ENCODE measurements at places on chromosomes 4 and X.

DNA sequence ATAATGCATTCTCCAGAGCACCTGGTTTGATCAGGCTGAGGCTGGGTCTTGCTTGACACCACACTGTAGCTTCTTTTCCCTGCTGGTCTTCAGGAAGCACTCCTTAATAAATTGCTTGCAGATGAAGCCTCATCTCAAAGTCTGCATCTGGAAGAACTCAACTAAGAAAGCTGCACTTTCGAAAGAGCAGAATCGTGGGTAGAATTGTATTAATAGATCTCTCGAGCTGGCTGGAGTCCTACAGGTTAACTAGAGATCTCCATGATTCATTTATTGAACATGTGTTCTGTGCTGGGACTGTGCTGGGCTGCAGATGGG, 152.7 kb downstream of the STK32B start:
- DNase-seq = no peak

GRCh38 chrX:138504273-138504672, 207.2 kb downstream of the FGF13 start:
- DNase-seq = no peak

- DNase-seq = no peak
Observed at GRCh38 chr4:6451309-6451708, 21.1 kb downstream of the PPP2R2C start.

DNA sequence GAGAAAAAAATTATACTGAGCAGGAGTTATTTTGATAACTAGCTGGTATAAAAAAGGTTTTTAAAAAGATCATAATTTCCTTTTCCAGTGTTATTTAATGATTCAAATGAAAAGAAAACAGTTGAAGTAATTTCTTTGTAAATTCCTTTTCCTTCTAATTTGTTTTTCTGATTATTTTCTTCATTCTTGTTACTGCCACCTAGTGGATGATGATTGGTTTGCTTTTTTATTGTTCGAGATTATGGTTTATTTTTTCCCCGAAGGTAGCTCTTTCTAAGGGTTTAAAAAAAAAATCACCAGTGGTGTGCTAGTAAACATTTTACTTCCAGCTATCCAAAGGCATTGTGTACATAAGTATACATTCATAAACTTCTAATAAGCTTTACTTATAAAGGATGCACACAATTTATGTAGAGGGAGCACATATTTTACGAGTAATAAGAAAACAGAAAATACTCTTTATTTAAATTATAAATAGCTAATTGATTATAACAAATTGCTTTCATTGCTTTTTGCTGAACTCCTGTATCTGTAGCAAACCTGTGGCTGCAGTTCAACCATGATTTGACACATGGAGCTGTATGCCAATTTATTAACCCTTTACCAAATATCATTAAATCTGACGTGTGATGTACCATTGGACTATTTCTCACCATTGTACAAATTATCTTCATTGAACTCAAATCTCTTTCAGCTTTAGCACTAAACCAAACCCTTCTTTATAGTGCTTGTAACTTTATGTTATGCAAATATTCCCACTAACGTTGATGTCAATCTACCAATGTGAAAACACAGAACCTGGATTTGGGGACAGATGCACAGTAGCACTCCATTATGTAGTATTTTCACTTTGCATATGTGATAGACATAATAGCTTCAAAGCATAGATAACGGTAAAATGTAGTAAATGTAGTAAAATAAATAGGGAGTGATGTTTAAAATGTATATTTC, 97.8 kb upstream of the ANK2 start:
- DNase-seq = no peak

GRCh38 chr4:31984872-31985271, 1264.7 kb downstream of the PCDH7 start:
- no peak for DNase-seq

- DNase-seq = no peak
Observed at GRCh38 chr4:110510955-110511544, 35.1 kb downstream of the ENPEP start.

DNA sequence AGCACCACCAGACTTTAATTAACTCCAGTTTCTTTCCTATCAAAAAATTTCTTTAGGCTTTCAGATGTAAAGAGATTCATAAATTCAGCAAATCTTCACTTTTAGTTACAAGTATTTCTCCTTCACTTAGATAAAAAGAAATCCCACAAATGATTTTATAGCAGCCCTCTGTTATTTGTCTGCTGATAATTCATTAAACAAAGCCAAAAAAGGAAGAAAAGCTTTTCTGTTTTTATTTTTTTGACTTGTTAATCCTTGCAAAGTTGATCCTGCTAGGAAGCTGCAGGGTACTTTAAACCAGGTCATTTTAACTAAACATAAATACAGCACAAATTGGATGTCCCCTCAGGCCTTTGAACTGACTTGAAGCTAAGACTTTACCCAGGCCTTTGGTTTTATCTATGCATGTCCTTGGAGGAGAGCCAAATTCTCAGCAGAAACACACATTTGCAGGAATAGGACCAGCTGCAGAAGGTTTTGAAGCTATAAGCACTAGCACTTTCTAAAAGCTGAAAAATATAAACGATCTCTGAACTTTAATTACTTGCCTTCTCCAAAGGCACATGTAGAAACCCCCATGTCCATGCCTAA, 57.5 kb downstream of the PCDH18 start:
- DNase-seq = no peak

- no peak for DNase-seq
Observed at GRCh38 chr4:87053802-87054767, 119.3 kb downstream of the AFF1 start.

GRCh38 chrX:2404776-2405175, 96.0 kb downstream of the DHRSX start:
- DNase-seq = no peak

DNA sequence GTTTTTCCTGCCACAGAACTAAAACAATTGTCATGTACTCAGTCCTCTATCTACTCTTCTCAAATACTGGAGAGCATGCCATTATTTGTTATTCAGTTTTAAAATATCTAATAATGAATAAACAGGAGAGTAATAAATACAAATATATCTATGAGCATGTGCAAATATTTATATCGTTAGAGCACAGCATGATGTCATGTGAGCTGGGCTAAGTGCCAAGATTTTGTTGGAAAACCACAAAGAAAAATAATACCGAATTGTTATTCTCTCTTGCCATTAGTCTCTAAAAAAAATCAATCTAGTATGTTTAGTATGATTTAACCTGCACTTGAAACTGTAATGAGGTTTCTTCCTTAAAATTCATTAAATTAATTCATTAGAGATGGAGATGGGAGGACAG, 97.3 kb downstream of the DDX60 start:
- DNase-seq = no peak

DNA sequence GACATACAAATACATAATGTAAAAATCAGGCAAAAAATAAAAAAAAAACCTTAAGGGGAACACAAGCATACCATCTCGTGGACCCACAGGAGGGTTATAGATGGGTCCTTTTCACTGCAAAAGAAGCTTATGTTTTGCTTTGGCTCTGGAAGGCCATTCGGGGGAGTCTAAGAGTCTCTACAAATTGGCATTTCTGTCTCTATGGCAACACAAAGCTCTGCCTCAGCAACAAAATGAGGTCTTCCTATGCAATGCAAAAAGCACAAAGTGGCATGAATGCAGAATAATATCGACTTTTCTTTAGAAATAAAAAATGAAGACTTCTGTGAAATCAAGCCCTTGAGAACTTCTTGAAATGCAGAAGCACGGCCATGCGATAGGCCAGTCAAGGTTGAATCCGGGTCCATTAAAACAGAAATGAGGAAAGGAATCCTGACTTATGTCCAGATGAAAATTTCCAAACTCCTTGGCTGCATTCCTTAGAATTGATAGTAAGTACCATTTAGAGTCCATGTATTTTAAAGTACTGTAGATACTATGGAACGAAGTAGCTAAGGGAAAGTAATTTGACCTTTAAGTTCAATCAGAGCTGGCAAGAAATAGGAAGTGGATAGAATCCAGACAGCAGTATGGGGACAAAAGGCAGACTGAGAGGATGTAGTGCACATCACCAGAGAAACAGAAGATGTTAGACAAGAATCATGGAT, 63.7 kb upstream of the PDLIM3 start:
- DNase-seq = no peak

- DNase-seq = no peak
Observed at GRCh38 chrX:134191281-134191680, 45.7 kb upstream of the CCDC160 start.

DNA sequence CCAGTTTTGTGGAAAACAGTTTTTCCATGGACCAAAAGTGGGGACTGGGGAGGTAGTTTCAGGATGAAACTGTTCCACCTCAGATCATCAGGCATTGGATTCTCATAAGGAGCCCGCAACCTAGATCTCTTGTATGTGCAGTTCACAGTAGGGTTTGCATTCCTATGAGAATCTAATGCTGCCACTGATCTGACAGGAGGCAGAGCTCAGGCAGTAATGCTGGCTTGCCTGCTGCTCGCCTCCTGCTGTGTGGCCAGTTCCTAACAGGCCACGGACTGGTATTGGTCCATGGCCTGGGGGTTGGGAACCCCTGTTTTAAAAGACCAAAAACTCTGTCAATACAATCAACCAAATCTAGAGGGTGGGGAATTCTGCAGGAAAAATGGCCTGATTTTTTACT, 100.0 kb upstream of the EOLA2 start:
- no peak for DNase-seq

GRCh38 chr4:113078066-113078465, 28.6 kb downstream of the ANK2 start:
- no peak for DNase-seq

DNA sequence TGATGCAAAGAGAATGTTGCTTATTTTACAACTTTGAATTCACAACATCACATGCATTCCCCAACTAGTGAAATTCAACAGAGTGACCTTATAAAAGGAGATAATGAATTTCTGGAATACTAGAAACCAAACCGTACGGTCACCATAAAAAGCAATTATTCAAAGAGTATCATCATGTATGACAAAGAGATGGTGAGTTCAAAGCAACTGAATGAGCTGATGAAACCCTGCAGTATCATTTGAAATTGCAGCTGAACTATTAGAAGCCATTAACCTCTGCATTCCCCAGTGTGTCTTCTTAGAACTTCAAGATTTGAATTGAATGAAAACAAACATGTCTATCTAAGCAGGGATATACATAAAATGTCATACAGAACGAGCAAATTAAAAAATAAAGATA, 172.4 kb downstream of the SLITRK2 start:
- DNase-seq = no peak

- DNase-seq = no peak
Observed at GRCh38 chrX:10507181-10507580, 113.2 kb downstream of the MID1 start.

DNA sequence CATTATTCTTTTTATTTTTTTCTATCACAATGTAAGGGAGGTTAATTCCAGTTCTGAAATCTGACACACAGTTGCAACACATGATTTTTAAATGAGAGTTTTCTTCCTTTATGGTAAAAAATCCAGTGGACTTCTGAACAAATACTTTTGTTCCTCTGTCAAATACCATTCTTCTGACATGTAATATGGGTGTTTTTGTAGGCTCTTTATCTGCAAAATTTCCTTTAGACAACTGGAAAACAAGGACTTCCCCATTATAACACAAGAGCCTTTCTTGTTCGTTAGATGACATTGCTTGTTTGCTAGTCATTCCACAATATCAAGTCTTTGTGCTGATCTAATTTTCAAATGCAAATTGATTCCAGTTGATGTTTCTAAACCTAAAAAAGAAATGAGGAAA, 7.7 kb downstream of the FANCB start:
- no peak for DNase-seq

DNA sequence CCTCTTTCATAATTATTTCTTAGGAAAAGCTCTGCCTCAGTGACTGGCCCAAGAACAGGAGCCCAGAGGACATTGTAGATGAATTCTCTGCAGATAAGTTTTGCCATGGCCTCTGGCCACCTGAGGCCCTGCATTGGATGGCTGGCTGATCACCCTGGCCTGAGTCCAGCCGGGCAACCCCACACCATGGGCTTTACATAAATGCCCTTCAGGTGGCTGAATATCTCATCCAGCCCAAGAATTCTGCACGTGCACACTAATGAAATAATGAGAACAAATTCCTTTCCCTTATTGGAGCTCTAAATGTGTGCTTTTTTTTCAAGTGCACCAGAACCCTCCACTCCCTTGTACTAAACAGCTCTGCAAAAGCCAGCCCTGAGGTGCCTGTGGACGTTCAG, 65.7 kb downstream of the IRF2 start:
- DNase-seq = no peak

- no peak for DNase-seq
Observed at GRCh38 chr4:133584714-133585113, 435.6 kb downstream of the PCDH10 start.

- no peak for DNase-seq
Observed at GRCh38 chr4:8194306-8195242, 4.5 kb upstream of the SH3TC1 start.

- DNase-seq = no peak
Observed at GRCh38 chr4:177369372-177369771, 59.7 kb downstream of the NEIL3 start.

- DNase-seq = no peak
Observed at GRCh38 chrX:110008011-110008635, 5.2 kb downstream of the TMEM164 start.

DNA sequence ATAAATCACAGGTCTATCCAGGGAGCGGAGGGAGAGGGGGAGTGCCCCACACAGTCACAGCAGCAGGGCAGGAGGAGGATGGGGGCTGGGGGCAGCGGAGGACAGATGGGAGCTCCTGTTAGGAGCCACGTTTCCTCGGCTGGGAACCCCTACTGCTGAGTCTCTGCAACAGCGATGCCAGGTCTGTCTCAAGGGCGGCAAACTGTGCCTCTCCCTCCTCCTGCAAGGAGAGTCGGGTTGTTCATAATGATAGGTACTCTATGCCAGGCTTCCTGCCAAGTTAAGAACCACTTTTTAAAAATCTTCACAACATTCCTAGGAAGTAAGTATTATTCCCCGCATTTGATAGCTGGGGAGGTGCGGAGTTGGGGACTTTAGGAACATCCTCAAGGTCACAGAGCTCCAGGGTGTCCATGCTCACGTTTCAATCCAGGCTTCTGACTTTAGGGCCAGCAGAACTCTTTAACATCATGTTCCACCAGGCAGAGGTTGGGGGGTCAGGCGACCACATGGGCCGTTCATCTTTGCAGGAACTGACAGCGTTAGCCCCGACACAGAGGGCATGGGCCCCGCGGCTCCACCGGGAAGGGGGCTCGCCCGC, 98.3 kb upstream of the MAML3 start:
- DNase-seq = no peak

GRCh38 chr4:2671267-2671895, 84.8 kb downstream of the TNIP2 start:
- DNase-seq = no peak

- no peak for DNase-seq
Observed at GRCh38 chr4:3765271-3766035, 732 bp upstream of the ADRA2C start.

GRCh38 chrX:1164322-1165288, 47.8 kb downstream of the CRLF2 start:
- no peak for DNase-seq

- no peak for DNase-seq
Observed at GRCh38 chr4:140267576-140267975, 105.9 kb upstream of the SCOC start.

- no peak for DNase-seq
Observed at GRCh38 chrX:87327267-87327666, 190.3 kb upstream of the KLHL4 start.

GRCh38 chr4:40363382-40363920, 28.3 kb downstream of the CHRNA9 start:
- DNase-seq = no peak
